Hepatocyte (in vitro differentiated cells): ENCODE measurements at places on chromosomes 4 and X. TPM values are rescaled to one million over a fixed set of nuclear protein-coding genes. Genes with fewer than 3 reads are reported as not detected.

Gene OTUD6A
- total RNA-seq: not detected in 2 replicates

Gene STATH
- total RNA-seq: not detected in 2 replicates

Gene SMIM10L2A
- total RNA-seq: 7.0 and 7.2 TPM in 2 replicates

Gene USO1
- total RNA-seq: 113 and 116 TPM in 2 replicates

Gene GPRIN3
- 2.6 and 3.0 TPM in 2 replicates for total RNA-seq

Gene PTCHD1
- 5.7 and 7.7 TPM in 2 replicates for total RNA-seq

Gene ABCG2
- 10.0 and 11.6 TPM in 2 replicates for total RNA-seq

Gene LAGE3
- total RNA-seq: 32.2 and 40.0 TPM in 2 replicates

Gene TENT5D
- 0.03 and 0.40 TPM in 2 replicates for total RNA-seq

Gene SMIM43
- 0.08 TPM in 1 of 2 replicates, not detected in the other for total RNA-seq

Gene FHIP1A
- 7.1 and 21.7 TPM in 2 replicates for total RNA-seq

Gene ADAMTS3
- 3.8 and 5.8 TPM in 2 replicates for total RNA-seq

Gene PITX2
- 80.5 and 99.2 TPM in 2 replicates for total RNA-seq

Gene MTMR8
- total RNA-seq: 1.9 and 2.8 TPM in 2 replicates

Gene HS3ST1
- 1.5 and 1.7 TPM in 2 replicates for total RNA-seq

Gene YY2
- 1.5 and 2.4 TPM in 2 replicates for total RNA-seq

Gene CPZ
- total RNA-seq: 25.3 and 34.8 TPM in 2 replicates

Gene SHOX
- total RNA-seq: 0.08 and 0.10 TPM in 2 replicates

Gene ADAM29
- not detected in 2 replicates for total RNA-seq

Gene GYPE
- not detected in 2 replicates for total RNA-seq

Gene PDLIM5
- 121 and 122 TPM in 2 replicates for total RNA-seq

DNA sequence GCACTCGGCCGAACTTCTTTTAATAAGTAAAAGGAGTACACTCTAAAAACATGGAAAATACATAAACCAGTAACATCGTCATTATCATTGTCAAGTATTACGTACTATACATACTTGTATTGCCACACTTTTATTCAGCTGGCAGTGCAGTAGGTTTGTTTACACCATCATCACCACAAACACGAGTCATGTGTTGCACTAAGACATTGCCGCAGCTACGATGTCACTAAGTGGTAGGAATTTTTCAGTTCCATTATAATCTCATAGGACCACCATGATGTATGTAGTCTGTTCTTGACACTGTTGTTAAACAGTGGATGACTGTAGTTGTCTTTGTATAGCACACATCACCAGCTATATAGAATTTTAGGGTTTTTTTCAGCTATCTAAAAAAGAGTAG is 48.0 kb upstream of the TMEM131L start:
- no peak for DNase-seq

DNA sequence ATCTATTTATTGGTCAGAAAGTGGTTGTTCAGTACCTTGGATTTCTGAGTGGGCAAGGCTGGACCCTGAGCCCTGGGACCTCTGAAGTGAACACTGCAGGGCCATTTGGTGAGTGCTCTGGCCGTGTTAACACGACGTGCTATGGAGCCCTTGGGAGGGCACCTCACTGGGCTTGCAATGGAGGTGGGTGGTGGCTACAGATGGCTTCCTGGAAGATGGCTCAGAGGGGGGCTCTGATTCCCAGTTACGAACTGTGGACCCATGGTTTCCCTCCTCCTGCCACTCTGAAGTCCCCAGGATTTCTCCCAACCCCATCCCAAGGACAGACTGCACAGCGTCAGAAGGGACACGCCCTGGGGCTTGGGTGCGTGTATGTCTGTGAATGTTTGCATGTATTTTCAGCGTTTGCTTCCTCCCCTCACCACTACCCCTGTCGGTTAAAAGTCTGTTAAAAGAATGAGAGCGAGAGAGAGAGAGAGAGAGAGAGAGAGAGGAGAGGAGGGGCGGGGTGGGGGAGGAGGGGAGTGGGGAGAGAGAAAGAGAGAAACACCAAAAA is 3.7 kb upstream of the RHOH start:
- peak; percentile 32 for DNase-seq

GRCh38 chr4:8165374-8165896 is 6.8 kb upstream of the ABLIM2 start:
- DNase-seq: no peak

GRCh38 chr4:84887824-84888223 is 78.7 kb downstream of the WDFY3 start:
- DNase-seq: no peak

DNA sequence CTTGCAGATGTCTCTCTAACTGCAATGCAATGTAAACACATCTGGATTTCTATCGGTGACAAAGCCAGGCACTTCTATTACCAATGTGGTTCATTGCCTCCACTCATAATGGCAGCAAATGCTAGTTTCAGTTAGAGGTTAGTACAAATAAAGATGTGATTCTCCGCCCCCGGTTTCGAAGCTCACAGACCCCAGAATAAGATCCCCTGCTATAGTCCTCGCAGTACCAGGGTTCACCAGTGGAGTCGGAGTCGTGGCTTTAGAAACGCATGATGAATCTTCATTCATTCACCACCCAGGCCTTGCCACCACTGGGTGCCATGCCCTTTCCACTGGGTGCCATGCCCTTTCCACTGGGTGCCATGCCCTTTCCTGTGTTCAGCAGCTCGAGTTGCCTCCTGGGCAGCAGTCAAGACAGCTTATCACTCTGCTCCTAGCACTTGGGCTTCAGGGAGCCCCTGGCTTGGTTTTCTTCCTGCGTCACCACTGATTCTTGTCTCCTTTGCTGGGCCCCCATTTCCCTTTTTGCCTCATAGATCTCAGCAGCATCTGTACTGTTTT is 3.5 kb upstream of the NAA10 start:
- DNase-seq: no peak

DNA sequence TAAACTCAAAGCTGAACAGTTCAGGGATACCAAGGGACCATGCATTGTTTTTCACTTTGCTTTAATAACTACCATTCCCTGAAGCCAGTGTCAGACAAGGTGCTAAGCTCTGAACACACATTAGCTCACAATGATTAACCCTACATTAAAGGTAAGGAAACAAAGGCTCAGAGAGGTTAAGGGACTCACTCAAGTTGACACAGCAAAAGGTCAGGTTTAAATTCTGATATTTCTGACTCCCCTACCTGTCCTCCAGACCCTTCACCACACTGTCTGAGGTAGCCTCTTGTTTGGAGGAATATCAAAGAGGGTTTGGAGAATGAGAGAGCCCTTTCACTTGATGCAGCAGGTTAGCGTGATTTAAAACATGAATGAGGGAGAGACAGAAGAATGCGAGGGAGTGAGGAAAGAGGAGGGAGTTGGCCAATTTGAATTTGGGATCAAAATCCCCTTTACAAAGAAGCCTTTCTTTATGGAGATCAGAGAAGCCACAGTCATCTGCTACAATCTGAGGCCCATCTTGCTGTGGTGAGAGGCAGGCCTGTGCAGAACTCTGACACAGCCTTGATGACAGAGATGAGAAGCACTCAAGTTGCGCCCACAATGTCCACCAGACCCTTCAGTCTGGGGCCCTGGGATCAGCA is 103.5 kb downstream of the FHDC1 start:
- no peak for DNase-seq

- no peak for DNase-seq
Observed at GRCh38 chr4:686413-687040, 2.4 kb downstream of the SLC49A3 start.

DNA sequence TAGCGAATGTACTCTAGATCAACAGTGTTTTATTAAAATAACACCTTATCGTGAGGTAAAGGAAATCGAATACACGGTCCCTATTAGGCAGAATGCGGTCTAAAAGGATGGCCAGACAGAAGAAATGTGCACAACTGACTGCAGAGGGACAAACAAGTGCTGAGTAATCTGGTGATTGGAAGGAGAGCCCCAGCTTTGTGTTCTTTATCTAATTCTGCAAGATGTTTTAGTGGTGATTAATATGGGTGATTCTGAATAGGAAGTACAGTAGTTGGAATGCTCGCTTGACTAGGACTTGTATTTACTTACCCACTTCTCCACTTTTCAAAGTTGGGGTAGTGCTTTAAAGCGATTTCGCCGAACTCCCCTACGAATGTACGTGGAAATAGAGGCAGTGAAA is 1.2 kb downstream of the WDR44 start:
- peak; percentile 13 for DNase-seq

- no peak for DNase-seq
Observed at GRCh38 chr4:168849030-168849675, 160.9 kb downstream of the CBR4 start.

- no peak for DNase-seq
Observed at GRCh38 chrX:54602563-54602962, 72.5 kb downstream of the GNL3L start.

DNA sequence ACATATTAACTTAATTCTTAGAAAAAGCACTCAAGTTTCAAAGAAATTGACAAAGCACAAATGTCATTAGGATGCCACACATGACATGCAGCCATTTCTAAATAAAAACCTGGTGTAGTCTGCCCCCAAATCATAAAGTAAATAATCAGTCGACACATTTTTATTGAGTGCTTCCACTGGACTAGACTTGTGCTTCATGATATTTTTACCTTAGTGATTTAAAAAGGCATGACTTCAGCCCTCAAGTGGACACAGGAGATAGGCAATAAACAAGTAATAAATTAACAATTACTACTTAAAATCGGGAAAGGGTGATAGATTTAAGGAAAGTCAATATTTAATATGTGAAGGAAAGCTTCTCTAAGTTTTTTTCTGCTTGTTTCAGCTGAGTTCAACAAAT is 7.6 kb downstream of the TRAM1L1 start:
- DNase-seq: no peak

- DNase-seq: no peak
Observed at GRCh38 chr4:46933686-46934085, 24.6 kb upstream of the COX7B2 start.

DNA sequence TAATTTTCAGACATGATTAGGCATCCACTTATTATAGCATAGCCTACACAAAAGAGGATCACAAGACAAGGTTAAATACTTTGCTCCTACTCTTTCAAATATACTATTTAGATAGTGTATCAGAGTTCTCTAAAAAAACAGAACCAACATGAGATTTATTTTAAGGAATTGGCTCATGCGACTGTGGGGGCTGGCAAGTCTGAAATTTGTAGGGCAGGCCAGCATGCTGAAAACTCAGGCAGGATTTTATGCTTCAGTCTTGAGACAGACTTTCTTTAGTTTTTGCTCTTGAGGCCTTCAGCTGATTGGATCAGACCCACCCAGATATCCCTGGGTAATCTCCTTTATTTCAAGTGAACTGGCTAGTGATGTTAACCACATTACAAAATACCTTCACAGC is 169.5 kb downstream of the MAML3 start:
- no peak for DNase-seq

- no peak for DNase-seq
Observed at GRCh38 chr4:22091352-22091717, 142.8 kb upstream of the KCNIP4 start.

DNA sequence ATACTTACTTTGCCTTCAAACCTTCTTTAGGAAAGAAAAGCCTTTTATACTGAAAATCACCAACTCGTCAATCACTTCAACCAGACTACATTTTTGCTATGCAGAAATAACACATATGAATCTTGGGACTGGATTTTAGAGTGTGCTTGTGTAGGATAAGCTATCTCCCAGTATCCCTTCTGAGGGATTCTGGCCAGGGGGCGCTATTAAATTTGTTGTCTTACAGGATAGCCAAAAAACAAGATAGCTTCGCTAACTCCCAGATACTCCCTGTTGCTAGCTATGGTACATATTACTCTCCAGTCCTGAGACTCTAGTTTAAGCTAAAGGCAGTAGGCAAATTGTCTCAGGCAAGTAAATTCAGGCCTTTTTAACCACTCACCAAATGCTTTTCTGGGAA is 167.2 kb downstream of the LHFPL1 start:
- DNase-seq: no peak

- DNase-seq: peak; percentile 46
Observed at GRCh38 chr4:70721747-70722146, at the start of gene RUFY3. RUFY3 (plus strand) TSS chr4:70721964; CDS start chr4:70722574, 610 bp downstream.

GRCh38 chr4:84944947-84945346 is 21.5 kb downstream of the WDFY3 start:
- no peak for DNase-seq

- no peak for DNase-seq
Observed at GRCh38 chr4:133968174-133968573, 233.4 kb downstream of the PABPC4L start.

DNA sequence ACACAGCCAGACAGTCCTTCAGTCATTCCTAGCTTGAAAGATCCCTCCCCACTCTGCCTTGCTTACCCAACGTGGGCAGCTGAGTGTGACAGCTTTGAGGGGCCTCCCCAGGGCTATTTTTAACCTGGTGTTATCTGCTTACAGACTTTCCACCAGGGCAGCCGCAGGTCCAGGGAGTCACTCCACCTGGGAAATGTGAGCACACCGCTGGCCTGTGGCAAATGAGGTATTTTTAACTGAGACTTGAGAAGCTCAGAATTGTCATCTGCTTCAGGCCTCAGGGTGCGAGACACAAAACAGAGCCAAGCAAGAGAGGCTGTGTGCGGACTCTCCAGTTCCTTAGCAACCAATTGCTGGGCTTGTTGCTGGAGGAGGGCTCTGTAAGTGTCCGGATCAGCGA is 13.0 kb downstream of the CORIN start:
- peak; percentile 56 for DNase-seq

DNA sequence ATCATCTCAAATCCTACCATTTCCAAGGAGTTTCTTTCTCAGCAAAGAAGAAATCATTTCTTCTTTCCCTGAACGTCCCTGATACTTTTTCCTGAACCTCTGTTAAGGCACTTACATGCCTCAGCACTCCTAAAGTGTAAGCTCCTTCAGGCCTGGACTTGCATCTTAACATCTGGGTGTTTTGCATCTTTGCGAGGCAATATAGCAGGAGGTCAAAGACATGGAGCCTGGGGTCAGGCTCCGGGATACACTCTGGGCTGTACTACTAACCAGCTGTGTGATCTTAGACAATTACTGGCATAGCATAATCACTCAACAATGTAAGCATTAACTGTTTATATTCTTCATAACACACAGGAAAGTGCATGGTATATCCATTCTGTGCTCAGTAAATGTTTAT is 275.5 kb upstream of the BOD1L1 start:
- DNase-seq: no peak

GRCh38 chr4:99847362-99847976 is 30.8 kb downstream of the DAPP1 start:
- no peak for DNase-seq

GRCh38 chr4:154559494-154560418 is 3.1 kb upstream of the FGB start:
- DNase-seq: peak; percentile 80

DNA sequence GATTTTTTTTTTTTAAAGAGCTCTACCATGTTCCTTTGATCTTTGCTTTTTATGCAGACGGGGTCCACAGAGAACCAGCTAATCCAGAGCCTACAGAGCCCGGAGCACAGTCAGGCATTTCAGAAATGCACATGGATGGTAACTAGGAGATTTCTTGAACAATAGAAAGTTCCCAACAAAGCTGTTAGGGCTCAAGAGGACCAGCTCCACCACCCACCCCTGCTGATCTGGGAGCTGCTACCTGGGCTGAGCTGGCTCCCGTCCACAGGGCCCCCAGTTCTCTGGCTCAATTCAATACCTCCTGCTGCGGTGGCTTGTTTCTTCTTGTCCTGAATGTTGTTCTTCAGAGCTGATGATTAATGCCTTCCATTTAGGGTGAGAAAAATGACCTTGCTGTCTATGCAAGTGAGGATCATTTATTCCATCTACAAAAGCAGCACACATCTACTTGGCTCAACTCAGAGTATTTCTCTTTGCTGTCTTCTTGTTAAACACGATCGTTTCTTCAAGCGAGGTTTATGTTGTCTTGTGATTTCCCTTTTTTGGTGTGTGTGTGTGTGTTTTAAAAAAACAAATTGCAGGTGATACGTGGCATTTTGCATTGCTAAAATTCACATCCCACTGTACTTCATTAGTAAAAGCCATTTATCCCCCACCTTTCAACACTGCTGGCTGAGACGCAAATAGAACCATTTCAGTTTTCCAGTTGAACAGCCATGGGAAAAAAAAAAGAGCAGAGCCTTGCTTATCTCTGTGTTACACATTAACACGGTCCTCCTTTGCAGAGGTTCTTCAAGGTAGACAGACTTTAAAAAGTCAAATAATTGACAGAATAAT is 31.3 kb downstream of the IGFBP7 start:
- DNase-seq: peak; percentile 44
